ENCODE measurements at places on chromosomes 2 and 18. TPM values are rescaled to one million over a fixed set of nuclear protein-coding genes. Genes with fewer than 3 reads are reported as not detected.

GRCh38 chr18:9719421-9719981 is 11.4 kb downstream of the RAB31 start:
- DNase-seq, result peak; percentile 91

DNA sequence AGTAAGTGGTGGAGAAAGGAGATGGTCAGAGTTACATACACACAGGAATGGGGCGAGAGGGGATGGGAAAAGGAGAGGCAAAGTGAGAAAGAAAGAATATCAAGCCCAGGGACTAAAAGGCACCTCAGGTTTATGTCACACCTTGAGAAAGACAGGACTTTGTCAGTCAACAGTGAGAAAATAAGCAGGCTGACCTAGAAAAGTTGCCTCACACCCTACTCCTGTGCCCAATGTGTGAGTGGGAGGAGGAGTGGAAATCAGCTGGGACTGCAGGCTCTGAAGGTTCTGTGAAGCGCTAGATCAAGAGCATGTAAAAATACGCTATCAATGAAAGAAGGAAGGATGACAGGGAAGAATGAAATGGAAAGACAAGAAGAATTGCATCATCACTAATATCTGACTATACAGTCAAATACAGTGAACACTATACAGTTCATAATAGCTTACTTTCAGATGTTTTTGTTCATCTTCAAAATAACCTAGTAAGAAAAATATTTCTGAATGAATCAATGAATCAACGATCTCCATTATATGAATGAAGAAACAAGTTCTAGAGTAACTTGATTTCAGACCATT is 10.7 kb downstream of the VPS54 start:
- no peak for DNase-seq

GRCh38 chr2:17588031-17588430 is 47.5 kb downstream of the VSNL1 start:
- DNase-seq, result no peak

DNA sequence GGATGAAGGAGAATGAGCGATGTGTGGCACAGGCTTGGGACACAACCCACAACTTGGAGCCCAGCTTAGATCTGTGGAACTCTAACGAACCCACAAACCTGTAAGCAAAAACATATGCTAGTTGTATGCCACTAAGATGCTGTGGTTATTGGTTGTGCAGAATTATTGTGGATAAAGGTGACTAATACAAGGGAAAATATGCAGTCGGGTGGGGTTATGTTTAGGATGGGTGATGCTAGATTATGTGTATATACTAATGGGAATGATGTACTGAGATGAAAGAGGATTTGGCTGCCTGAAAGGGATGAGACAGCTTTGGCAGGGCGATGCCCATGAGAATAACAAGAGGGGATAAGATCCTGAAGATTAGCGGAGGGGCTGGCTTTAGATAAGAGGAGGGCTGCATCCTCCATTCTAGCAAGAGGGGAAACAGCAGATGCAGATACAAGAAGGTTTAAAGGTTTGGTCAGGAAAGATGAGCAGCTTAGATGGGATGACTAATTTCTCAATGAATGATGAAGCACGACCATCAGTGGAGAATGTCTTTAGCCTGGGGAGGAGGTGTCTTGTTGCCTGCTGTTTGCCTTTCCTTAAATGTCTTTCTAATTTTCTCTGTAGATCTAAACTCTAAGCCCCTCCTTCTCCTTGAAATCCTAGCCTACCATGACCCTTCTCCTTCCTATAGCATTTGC is 49.6 kb downstream of the GALNT14 start:
- peak; percentile 23 for DNase-seq

GRCh38 chr2:237603718-237604362 is 13.3 kb upstream of the RAB17 start:
- DNase-seq, result peak; percentile 17

Gene NDUFAF7
- 12.3 TPM for total RNA-seq

- peak; percentile 84 for DNase-seq
These were observed 2.2 kb downstream of the IRS1 start for GRCh38 chr2:226797289-226797988.

GRCh38 chr2:19649142-19649541 is 252.6 kb downstream of the TTC32 start:
- peak; percentile 15 for DNase-seq

- DNase-seq, result no peak
These were observed 104.4 kb upstream of the SOX11 start for GRCh38 chr2:5587766-5588165.

DNA sequence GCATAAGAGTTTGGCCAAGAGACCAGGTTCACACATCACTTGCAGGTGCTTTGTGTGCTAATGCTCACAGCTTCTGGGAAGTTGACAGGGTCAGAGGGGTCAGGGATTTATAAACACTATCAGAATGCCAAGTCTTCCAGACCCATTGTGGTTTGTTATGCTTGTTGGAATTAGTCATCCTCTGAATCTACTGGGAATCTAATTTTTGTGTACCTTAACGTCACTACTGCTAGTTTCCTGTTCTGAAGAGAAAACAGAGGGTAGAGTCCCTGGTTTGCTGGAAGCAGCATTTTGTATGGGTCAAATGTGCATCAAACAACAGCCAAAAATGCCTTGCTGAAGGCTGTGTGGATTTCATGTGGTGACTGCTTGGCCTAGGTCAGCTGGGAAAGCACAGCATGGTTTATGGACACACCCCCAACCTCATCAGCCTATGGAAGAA is 33.3 kb downstream of the ANTXR1 start:
- DNase-seq, result peak; percentile 85

DNA sequence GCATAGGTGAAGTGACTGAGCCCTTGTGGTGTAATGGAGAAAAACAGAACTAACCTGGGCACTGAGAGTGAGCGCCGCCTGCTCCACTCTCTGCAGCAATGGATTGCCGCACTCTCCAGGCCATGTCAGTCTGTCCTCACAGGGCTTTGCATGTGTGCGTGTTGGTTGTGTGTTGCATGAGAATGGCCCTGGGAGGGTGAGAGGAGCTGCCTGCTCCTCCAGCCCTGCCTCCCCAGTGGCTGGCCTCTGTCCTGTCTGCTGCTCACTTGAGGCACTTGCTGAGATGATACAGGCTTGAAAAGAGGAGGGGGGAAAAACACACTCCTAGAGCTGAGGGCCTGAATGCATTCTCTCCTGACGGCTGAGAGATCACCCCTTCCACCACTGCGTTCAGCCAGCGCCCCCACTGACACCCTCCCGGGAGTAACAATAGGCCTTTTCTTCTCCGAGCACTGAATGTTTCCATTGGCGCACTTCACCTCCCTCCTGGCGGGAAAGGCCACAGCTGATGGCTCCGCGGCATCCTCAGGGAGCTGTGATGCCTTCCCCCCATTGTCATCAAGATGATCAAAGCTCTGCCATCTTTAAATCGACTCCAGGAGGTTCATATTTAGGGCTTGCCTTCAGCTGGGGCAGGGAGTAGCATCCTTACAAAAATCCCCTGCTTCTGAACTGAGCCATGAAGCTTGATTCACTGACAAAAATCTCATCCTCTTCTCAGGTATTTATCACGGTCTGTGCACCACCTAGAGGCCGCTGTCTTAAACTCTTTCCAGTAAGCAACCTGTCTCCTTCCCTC is 49.9 kb upstream of the DAPL1 start:
- peak; percentile 76 for DNase-seq

GRCh38 chr2:6089474-6089873 is 397.3 kb downstream of the SOX11 start:
- DNase-seq, result no peak

GRCh38 chr2:187316040-187316439 is 132.0 kb downstream of the CALCRL start:
- no peak for DNase-seq

DNA sequence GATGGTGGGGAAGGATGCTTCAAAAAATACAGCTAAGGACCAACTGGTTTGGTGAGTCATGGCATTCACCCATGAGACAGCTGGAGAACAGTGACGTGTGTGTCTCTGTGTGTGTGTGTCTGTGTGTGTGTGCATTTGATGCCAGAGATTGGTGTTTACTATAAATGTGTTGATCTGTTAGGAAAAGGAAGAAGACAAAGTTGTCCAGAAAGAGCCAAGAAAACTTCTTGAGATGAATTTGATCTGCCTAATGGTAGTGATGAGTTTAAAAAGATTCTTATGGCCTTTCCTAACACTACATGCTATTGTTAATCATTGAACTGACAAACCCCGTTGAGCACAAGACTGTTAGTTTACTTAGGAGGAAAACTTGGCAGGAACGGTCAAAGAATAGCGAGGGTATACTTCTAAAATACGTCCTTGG is 36.4 kb upstream of the IL1R1 start:
- DNase-seq, result peak; percentile 45

GRCh38 chr2:190469771-190470170 is 61.6 kb downstream of the MFSD6 start:
- peak; percentile 73 for DNase-seq

- no peak for DNase-seq
These were observed 24.8 kb downstream of the LPIN2 start for GRCh38 chr18:2987876-2988790.

Gene SP140
- 1.7 TPM for total RNA-seq

Gene BCL11A
- total RNA-seq, result 3.1 TPM

GRCh38 chr2:5520463-5520972 is 171.7 kb upstream of the SOX11 start:
- DNase-seq, result peak; percentile 4

Gene NTSR2
- total RNA-seq, result not detected

Gene ELP2
- 24.6 TPM for total RNA-seq

DNA sequence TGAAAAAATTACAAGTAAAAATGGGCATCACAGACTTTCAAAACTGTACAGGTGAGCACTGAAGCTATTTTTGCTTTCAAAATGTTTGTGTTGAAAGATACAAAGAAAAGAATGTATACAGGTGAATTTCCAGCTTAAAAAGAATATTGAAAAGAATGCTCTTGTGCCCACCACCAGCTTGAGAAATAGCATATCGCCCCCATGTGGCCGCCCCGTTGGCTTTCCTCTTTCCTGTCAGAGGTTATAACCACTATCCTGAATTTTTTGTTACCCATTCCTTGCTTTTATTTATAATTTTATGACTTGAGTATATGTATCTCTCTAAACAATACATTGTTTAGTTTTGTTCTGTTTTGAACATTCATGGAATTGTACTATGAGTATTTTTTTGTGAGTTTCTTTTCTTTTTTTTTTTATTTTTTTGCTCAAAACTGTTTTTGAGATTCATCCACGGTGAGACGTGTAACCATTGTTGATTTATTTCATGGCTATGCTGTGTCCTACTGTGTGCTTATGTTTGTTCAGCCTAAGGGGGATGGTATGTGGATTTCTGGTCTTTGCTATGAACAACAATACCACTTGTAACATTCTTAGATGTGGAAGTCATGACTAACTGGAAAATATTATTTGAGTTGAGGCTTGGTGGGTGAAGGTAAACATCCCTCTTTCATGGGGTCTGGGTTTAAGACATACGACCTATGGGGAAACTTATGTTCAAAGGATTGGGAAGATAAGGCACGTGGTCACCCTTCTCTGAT is 11.6 kb downstream of the TRPM8 start:
- peak; percentile 56 for DNase-seq

DNA sequence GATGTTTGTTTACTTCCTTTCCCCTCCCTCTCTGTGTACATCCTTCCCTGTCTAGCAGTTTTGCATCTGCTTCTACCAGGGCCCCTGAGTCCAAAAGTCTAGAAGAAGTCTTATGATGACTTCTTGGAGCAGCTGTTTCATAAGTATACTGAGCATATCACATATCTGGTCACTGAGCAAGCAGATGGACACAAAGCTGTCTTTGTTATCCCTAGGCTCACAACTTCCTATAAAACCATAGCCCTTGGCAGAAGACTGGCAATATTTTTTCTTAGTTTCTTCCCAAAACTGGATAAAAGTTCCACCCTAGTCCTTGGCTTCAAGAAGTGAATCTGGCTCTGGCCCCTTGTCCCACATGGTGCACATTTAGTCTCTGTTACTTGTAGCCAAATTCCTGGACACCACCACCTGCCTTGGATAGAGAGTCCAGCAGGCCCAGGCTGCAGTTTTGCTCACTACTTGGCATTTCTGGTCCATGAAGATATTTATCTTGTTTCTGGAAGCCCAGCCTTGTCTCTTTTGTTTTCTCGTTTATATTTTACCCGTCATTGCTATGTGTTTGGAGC is 22.5 kb downstream of the THOC1 start:
- DNase-seq, result no peak

Gene CNTNAP5
- total RNA-seq, result not detected

DNA sequence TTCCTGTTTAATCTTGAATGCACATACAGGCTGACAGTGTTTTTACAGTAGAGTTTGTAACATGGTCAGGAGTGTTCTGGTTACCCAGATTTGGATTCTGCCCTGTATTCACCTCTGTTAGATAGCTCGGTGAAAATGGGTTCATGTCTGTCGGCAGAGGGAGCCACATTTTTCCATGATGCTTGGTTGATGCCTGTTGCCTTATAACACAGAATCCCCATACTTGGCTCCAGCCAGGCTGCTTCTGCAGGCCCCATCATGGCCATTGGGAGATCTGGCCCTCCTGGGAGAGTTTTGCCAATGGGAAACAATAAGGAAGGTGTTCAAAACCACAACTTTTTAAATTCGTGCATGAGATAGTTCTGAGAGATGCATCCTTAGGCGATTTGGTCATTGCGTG is 78.1 kb downstream of the WDSUB1 start:
- no peak for DNase-seq

Gene NT5C1B
- total RNA-seq, result not detected

DNA sequence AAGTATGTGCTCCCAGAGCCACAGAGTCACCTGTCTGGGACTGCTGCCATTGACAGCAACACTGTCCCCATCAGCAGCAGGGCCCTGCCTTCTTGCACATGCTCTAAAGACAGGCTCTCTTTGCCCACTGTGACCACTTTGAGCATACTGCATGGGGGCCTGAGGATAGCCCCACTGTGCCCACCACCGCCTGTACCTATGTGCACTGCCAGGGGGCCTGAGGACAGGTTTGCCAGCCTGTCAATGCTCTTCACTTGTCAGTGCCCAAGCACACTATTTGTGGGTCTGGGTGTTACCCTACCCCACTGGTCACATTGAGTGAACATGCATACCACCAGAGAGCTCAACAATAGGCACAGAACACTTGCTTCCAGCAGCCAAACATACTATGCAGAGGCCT is 1137.0 kb upstream of the FANCL start:
- DNase-seq, result no peak

GRCh38 chr18:11740461-11740860 is 51.4 kb downstream of the GNAL start:
- no peak for DNase-seq

Gene NXPH2
- total RNA-seq, result not detected

All from PC-3 (cell line).